ENCODE measurements at places on chromosomes 3 and 15.

- DNase-seq = no peak
Measured at GRCh38 chr15:39643727-39644126, 62.8 kb downstream of the THBS1 start.

GRCh38 chr3:5437296-5437782, 249.8 kb downstream of the EDEM1 start:
- no peak for DNase-seq

- no peak for DNase-seq
Measured at GRCh38 chr3:101501783-101502182, 11.2 kb downstream of the SENP7 start.

DNA sequence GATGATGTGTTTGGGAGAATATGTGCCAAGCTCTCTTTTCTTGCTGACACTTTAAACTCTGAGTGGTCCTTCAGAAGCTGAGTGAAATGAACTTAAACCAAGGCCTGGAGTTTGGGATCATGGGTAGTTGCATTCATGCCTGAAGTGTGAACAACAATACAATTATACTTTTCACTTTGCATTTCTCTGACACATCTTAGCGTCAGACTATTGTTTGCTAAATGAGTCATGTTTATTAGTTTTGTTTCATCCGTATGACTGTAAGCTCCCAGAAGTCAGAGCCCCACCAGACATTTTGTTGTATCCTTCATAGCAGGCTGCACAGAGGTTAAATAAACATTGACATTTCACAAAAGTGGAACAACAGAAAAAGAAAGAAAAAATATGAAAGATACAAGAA, 542.6 kb downstream of the TUSC7 start:
- no peak for DNase-seq

DNA sequence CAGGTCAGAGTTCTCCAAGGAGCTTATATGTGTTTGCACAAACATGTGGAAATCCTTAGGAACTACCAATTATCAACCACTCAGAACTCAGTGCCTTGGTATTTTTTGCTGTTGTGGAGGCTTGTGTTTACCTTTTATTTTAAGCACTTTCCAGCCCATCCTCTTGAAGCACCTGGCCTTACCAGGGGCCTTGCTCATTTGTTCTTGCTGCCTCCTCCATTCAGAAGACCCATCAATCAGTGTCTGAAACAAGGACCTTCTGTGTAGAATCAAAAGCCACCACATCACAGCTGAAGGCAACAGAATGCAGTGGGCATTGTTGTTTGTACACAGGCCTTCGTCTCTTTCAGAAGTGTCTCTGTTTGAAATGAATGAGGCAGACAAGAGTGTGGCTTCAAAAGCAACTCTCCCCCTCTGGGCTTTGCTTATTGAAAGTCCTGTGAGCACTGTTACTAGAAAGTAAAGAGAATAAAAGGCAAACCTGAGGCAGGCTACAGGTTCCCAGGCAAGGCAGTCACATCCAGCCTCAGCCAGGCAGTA, 24.5 kb upstream of the LIPC start:
- DNase-seq = no peak

DNA sequence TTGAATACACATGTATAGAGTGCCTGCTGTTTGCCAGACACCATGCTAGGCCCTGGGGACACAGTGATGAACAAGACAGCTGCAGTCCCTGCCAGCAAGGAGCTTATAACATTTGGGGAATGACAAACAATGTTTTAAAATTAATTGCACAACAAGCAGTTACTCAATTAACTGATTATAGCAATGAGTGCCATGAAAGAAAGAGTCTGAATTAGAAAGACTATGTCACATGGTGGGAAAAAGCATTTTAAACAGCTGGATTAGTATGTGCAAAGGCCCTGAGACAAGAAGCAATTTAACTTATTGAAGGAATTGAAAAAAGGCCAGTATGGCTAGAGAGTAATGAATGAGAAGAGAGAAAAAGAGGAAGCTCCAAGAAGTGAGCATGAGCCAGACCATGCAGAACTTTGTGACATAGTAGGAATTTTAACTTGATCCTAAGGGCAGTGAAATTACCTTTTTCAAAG, 64.5 kb upstream of the PLXNA1 start:
- DNase-seq = no peak

DNA sequence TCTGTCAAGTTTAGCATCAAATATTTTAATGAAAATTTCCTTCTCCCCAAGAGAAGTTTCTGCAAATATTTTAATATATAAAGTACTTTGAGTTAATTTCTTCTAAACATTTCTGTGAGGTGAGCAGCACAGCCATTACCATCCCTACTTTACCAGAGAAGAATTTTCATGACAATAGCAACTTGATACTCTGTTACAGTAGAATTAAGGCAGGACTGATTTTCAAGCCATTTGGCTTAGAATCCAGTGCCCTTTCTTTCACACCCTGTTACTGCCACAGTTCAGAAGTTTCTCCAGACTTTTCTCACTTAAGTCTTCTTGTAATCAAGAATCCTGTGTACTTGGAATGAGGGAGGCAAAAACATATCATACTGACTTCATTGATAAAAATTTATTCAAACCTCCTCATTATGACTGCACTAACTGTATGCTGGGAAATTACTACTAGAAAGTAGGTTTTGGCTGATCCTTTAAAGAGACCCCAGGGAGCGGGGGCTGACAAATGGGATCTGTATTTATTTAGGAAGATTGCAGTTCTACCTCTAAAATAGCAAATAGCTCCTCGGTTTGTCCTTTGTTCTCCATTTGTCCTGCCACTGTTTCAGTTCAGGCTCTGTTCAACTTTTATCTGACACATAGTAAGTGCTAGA, 557.0 kb upstream of the SGO1 start:
- DNase-seq = no peak

DNA sequence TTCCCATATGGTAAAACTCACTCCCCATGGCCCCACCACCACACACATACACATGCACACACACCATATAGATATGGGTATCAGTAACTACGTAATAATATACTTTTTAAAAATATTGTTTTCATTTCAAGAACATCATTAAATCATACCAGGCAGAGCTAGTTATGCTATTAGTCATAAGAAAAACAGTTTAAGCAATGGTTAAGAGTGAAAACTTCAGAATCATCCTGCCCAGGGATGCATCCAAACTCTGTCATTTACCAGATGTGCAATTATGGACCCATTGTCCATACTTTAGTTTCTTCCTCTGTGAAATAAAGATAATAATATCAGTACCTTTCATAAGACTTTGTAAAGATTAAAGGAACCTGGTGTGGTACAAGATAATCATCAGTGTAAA, 608.3 kb downstream of the RBMS3 start:
- no peak for DNase-seq

DNA sequence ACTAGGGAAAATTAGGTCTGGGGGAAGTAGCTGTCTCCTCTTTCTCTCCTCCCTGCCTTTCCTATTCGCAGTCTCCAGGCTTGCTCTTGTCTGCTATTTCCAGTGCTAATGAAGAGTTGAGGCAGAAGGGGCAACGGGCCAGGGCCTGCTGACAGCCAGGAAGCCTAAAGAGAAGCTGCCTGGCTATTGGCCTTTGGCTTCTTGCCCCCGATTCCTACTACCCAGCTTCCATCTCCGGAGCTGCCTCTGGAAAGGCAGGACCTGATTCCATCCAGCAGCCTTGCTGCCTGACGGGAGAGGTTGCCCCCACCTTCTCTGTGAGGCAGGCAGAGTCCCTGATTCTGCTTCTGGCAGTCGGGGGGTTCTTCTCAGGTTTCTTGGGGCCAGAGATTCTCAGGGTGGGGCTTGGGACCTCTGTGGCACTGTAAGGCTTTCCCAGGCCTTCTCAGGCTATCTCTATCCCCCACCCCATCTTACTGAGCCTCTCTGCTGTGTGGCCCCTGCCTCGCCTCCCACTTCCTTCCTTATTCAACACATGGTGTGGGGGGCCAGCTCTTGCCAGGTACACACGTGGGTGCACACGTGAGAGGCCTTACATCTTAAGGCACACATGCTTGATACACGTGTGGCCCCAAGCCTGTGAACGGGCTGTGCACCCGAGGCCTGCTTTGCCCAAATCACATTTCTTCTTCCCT, 18.2 kb upstream of the JMJD7 start:
- no peak for DNase-seq

DNA sequence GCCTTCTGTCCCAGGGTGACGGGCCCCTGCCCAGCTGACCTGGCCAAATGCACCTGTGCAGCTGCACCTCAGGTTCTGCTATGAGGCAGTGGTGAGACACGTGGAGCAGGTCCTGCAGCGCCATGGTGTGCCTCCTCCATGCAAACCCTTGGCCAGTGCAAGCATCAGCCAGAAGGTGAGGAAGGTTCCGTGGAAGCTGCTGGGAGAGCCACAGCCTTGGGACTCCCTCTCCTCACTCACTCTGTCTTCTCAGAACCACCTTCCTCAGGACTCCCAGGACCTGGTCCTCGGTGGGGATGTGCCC, 31.6 kb downstream of the PTPN23 start:
- no peak for DNase-seq

- DNase-seq = no peak
Measured at GRCh38 chr3:24149032-24149431, 203.9 kb downstream of the NR1D2 start.

DNA sequence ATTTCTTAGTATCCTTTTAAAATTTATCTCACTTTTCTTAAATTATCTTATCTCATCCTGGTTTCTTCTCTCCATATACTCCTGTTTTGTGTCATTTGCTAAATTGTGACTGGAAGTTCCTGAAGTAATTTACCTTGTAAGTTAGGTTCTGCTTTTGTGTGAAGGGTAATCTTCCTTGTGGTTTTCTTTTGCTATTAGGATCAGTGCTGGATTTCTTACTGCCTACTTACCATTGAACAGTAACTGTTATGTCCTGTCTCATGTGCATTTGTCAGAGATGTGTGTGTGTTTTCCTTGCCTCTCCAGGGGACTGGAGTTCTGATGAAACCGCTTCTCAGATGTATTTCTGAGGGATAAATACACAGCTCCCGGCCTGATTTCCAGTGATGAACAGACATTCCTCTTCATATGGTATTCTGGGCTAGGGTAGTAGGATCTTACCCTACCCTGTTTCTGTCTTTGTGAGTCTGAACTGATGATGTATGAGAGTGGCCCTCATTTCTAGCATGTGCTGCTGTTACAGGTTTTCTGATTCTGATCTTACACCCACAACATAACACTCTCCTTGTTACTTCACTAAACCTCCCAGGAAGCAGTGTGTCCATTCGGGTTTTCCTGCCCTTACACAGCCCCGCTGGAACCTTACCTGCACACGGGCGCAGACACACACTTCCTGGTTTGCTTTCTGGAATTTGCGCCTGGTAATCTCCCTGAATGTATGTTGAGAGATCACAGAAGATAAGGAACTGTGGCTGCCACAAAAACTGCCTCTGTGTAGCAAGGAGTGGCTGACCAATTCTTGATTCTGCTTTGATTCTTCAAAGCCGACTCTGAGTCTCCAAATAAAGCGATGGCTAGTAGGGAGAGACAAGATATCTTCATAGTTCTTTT, 14.7 kb downstream of the PAK2 start:
- no peak for DNase-seq

- DNase-seq = no peak
Measured at GRCh38 chr15:79592126-79592525, 160.0 kb downstream of the MINAR1 start.

DNA sequence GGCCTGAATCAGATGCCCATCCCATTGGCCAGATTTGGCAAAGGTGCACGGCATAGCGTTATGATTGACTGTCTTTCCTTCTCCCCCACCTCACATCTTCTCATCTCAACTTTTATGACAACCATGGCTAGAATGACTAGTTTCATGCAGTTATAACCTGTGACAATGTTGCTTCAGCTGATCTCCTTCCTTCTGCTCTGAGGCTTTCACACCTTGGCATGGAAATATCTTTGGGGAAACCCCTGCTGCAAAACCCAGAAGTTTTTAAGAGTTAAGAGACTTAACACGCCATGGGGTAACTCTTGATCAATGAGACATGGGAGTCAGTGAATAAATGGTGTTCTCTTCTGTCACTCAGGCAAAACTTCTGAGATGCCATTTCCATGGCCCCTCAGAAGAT, 290.7 kb upstream of the MDFIC2 start:
- DNase-seq = no peak

DNA sequence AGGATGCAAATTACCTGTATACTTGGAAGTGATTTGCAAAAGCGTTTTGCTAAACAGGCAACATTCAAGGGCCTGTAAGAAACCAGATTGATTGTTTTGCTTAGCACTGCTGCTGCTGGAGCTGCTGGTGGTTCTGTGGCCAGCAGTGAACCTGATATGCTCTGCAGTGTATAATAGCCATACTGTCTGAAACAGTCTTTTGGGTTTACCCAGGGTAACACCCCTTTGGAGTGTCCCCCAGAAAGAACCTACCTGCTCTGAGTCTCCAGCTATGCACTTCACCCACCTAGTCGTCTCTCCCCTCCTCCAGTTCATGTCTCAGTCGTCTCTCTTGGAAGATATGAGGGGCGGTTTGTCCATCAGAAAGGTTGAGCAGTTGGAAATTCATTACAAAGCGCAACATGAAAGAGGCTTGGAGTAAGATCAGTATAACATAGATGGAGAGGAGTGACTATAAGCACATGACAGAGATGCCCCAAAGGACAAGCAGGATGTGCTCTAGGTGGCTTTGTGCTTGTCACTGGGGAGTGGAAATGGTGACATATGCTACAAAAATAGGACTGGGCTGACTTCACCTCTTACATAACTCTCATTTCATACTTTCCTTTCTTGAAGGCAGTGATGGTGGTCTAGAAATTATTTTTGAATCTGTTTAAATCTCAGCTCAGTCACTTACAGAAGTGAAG, 3.8 kb downstream of the MKRN2 start:
- DNase-seq = no peak

GRCh38 chr3:130820976-130821375, 72.9 kb upstream of the ATP2C1 start:
- DNase-seq = no peak

DNA sequence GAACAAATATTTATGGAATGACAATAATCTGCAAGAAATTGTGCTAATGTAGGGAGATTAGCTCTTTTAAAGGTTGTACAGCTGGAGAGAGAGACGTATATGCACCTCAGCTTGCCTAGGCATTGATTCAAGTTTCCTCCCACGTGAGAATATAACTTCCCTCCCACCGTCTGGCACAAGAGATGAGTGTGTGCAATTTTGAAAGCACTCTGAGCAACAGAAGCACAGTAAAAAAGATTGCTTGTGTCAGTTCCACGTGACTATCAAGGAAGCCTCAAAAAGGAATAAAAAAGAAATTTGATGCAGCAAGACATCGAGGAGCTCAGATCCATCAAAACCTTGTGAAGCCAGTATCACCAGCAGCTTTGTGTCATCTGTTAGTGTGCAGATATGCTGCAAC, 435.3 kb downstream of the TUSC7 start:
- no peak for DNase-seq

- no peak for DNase-seq
Measured at GRCh38 chr15:74657846-74658245, 38.0 kb downstream of the EDC3 start.

DNA sequence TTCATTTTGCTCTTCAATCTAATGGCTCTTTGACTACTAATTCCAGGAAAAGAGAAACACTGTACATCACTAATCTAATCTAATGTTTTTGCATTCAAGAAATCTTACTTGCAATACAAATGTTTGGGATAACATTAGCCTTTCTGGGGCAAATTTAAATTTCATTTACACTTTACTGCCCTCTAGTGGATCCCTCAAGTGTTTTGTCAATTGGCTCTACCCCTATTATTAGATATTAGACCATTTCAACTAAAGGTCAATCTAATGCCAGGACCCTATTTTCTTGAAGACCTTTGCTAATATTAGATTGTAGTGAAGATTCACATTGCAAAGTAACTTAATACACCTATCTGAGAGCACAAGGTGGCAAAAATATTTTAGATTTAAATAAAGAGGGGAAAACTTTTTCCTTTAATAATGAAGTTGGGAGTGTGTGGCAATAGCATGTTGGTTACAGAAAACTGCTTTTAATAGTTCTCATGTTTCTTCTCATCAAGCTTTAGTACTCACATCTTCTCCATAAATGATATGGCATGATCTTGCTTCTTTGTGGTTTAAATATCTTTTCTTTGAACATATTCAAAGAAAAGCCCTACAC, 5.0 kb downstream of the C2CD4A start:
- no peak for DNase-seq

Measured in sciatic nerve (tissue), 2 donors.